ENCODE measurements at places on chromosomes 3 and 15.

DNA sequence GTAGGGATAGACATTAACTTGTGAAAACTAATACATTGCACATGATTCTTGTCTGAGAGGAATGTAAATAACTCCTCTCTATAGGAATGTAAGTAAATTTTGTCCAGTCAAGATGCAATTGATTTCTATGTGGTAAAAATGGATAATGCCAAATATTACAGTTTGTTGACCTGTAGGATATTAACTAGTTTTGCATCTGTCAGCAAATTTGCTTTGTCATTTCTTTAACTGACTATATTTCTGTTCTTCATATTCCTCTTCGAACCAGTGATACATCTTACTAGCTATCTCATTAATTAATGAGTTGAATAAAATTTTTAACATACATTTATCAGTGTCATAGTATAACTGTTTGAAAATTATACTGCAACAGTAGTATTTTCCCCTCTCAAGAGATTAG, 80.4 kb downstream of the EDEM1 start:
- no peak for DNase-seq

GRCh38 chr3:175070946-175071345, 211.8 kb downstream of the NAALADL2 start:
- DNase-seq: no peak

- peak; percentile 49 for DNase-seq
Observed at GRCh38 chr15:89361451-89362202, 27.0 kb upstream of the POLG start.

DNA sequence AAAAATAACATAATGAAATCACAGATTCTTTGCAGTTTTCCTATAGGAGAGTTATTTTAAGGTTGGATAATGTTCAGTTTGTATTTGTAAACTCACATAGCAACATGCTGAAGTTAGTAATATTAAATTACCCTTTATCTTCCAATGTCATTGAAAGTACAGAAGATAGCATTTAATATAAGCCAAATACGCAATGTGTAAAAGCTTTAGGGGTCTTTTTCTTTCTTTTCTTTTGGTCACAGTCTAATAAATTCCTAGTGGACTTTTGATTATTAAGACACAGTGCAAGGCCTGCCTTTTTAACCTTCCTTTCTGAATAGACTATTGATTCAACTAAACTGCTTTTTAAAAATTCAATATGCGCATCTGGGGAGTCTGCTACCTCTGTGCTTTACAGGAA, 79.3 kb downstream of the OTOL1 start:
- no peak for DNase-seq

DNA sequence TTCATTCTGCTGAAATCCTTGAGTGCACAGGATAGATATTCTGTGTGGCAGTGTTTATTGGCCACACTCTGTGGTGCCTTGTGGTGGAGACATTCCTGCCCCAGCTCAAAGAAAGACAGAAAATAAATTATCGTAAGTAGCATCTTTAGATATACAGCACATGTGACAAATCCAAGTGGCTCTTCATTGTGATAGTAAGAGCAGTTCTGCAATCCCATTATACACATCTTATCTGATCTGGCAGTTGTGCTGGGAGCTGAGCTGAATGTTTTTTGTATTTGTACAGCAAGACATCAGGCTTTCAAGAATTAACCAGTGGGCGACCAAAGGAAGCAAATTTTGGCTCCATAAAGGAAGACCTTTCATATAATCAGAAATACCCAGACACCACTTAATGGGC, 235.3 kb upstream of the MRPL3 start:
- no peak for DNase-seq

- DNase-seq: no peak
Observed at GRCh38 chr3:120182613-120183511, 88.6 kb upstream of the GSK3B start.

GRCh38 chr3:127791221-127791913, 30.9 kb downstream of the MGLL start:
- peak; percentile 17 for DNase-seq

- DNase-seq: no peak
Observed at GRCh38 chr3:45330510-45331295, 57.7 kb upstream of the LARS2 start.

DNA sequence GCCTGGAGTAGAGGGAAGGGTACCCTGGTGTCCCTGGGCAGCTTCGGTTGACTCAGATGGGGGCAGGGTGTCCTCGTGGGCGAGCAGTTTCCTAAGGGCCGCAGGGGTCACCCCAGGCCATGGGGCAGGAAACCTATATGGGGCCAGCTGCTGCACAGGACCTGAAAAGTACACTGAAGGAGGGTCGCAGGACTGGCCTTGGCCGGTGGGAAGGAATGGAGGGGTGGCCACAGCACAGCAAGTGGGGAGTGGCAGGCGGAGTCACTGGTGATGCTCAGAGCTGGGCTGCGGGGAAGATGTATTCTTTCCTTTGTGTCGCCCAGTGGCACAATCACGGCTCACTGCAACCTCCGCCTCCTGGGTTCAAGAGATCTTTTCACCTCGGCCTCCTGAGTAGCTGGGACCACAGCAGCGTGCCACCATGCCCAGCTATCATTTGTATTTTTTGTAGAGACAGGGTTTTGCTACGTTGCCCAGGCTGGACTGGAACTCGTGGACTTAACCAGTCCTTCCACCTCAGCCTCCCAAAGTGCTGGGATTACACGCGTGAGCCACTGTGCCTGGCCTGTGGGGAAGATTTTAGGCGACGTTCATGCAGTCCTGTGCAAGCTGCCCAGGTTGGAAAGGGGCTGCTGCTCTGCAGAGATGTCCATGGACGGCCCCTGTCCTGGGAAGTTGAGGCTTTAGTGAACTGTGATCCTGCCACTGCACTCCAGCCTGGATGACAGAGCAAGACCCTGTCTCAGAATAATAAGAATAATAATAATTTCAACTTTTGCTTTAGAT, 57.2 kb downstream of the EFCAB12 start:
- no peak for DNase-seq

DNA sequence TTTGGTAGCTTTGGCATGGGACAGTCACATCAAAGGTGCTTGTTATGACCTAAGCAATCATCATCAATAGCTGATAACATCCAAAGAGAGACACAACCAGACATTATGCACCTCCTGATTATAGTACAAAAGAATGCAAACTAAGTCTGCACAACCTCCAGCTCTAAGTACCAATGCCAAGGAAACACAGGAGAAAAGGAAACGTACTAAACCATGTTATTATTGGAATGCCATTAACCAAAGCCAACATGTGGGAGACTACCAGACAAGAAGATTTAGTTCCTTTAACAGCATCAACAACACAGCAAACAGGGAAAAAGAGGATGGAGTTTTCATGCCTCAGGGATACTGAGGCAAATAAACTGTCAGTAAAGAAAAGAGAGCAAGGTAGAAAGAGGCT, 61.4 kb downstream of the CD47 start:
- DNase-seq: no peak

DNA sequence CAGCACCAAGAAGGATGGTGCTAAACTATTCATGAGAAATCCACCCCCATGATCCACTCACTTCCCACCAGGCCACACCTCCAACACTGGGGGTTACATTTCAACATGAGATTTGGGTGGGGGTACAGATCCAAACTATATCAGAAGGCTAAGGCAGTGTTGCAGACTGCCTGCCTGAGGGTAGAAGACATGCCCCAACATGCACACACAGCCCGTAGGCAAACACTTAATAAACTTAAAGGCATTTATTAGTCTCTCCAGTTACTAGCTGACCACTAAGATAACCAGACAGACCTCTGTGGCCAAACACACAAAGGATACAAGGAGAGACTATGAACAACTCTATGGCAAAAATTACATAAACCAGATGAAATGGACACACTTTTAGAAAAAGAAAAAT, 10.2 kb downstream of the FAM162A start:
- no peak for DNase-seq

GRCh38 chr3:23490459-23490858, 287.3 kb downstream of the UBE2E2 start:
- DNase-seq: no peak

DNA sequence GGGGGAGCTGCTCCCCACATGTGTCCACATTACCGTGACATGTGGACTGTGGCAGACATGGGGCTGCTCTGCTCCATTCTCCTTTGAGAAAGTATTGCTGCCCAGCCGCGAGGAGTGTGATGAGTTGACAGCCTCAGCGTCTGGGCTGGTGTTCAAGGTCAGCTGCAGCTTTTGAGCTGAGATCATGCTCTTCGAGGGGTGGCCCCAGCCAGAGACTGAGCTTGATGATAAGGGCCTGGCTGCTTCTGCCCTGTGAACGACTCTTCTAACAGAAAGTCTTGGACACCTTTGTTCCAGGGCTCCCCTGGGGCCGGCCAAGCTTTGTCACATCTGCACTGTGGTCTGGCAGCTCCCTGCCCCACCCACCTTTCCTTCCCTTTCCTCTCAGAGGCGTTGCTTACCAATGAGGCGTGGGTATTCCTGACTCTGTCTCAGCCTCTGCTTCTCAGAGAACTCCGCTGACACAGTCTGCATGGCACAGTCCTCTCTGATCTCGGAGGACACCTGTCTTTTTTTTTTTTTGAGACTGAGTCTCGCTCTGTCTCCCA, 86.6 kb downstream of the CHRD start:
- no peak for DNase-seq

- DNase-seq: no peak
Observed at GRCh38 chr3:63354160-63354559, 76.1 kb downstream of the SYNPR start.

DNA sequence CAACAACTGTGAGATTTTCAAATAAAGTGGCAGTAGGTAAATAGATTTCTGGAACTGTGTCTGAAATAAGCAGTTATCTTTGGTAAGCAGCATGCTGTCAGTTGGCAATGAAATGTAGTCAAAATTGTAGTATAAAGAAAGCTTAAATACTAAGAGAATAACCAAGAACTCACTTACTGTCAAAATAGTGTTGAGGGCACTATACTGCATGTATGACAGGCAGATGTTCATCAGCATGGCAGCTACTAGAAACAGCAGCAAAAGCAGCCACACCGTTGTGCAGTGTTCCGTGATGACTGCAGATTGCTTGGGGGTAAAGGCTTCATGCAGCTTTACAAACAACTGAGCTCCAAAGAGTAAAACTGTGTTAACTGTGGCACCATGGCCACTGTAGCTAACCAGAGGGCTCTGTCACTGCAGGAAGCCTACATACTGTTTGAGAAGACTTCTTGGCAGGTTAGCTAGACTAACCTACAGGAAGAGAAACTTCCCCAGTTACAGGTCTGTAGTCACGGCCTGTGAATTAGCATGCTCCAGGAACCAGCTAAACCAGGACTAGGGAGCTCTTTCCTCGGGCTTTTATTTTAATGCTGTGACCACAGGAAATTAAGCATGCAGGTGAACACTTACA, 459.7 kb downstream of the TBL1XR1 start:
- DNase-seq: no peak

DNA sequence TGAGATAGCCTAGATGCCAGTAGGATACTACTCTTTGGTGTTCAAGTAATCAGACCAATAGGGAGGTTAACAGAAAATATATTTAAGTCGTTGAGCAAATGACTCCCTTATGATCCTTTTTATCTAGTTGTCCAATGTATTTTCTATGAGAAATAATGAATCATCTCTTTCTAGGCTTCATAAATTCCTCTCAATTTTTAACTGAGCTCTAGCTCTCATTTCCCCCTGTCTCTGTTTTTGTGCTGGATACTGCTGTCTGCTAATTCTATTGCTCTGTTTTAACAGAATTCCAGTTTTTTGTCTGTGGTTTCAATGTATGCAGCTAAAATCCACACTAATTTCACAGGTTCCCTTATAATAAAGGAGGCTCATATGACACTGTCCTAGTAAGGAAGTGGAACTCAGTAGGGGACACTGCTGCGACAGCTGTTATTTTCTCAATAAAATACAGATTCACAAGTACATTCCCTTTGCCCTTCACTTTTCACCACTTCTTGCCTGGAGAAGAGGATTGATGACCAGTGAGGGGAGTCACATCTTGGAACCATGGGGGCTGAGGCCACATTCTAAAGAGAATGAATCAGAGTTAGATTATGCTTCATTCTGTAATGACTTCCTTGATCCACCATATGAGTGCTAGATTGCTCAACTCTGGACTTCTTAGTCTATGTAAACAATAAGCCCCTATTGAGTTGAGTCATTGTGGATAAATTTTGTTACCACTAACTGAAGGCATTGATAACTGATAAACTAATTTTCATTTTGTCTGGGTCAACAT, 558.7 kb upstream of the KCNMB2 start:
- DNase-seq: no peak

DNA sequence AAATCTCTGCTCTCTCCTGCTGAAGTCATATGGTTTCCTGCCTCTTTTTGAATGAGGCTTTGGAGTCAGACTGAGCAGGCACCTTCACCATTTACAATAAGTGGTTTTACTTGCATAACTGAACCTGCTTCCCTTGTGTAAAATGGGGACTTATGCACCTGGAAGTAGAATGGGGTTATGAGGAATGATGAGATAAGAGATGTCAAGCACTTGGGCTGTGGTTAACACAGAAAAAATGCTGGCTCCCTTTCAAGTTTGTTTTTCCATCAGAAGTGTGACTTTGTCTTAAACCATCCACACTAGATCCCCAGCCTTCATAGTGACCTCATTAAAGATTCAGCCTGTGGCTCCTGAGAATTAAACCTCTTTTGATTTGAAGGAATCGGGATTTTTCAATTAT, 5.2 kb downstream of the EXOSC7 start:
- no peak for DNase-seq

- DNase-seq: no peak
Observed at GRCh38 chr15:27087651-27088583, 116.9 kb downstream of the GABRG3 start.

DNA sequence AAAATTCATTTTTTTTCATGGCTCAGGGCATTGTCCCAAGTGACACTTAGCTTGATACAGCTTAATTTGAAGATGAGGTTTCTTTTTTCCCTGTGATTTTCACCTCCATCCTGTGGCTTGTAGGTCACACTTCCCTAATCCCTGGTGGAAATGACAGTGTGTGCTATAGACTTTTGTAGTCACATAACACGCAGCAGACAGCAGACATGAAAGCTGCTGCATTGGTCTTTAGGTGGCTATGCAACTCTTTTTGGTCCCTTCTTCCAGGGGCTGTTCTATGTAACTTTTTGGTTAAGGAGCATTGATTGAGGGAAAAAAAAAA, 38.8 kb downstream of the TRAK1 start:
- DNase-seq: no peak

DNA sequence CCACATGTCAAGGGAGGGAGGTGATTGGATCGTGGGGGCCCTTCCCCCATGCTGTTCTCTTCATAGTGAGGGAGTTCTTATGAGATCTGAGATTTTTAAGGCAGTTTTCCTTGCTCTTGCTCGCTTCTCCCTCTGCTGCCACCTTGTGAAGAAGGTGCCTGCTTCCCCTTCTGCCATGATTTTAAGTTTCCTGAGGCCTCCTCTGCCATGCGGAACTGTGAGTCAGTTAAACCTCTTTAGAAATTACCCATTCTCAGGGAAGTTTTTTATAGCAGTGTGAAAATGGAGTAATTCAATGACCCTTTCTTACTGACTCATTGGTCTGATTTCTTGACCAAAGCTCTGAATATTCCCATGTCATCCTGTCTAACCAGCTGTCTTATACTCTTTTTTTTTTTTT, 484.4 kb upstream of the TPRG1 start:
- DNase-seq: no peak

GRCh38 chr3:174949523-174949922, 90.4 kb downstream of the NAALADL2 start:
- DNase-seq: no peak

- DNase-seq: no peak
Observed at GRCh38 chr3:190205739-190206138, 85.0 kb upstream of the P3H2 start.

Data from activated T-helper 2 cell treated with anti-CD3 and anti-CD28 coated beads, Interferon-gamma antibody, Interleukin-2, Interleukin-4, amounts not matched to agents 10 μg/mL and 5 μg/mL and 100 μg/mL, durations not matched to agents 14 hours and 24 hours and 36 hours (primary cell).